Spinal cord (tissue), 10 donors: ENCODE measurements at places on chromosomes 4 and X. TPM values are rescaled to one million over a fixed set of nuclear protein-coding genes. Genes with fewer than 3 reads are reported as not detected.
A peak's percentile ranks its signal among the peaks of the same experiment; 100 is the strongest.

The PKD2 gene
- total RNA-seq = 49.4 TPM

The TXK gene
- 0.72 TPM for total RNA-seq

The CCSER1 gene
- total RNA-seq = 66.1 TPM

The ADH1A gene
- total RNA-seq = not detected

The CYSLTR1 gene
- total RNA-seq = 20.2 TPM

The SLC6A8 gene
- total RNA-seq = 22.3 TPM

The CENPI gene
- 13.6 TPM for total RNA-seq

The ATOH1 gene
- total RNA-seq = 0.77 TPM

The PRRG1 gene
- total RNA-seq = 16.6 TPM

The AREG gene
- 0.22 TPM for total RNA-seq

DNA sequence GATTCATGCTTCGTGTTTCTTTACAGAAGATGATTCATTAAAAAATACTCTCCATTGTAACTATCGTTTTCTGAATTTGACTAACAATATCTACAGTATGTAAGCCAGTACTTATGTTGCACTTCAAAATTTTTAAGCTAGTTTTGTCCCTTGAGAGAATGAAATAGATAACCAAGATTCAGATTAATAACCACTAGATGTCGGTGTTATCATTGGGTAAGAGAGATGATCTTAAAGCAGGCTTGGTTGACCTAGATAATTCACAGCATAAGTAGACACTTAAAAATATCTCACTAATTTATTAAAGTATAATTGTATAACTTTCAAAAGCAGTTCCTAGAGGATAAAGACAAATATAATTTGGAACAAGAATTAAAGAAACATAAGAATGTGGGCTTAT, 430.9 kb downstream of the C4orf33 start:
- peak; percentile 42 for DNase-seq

DNA sequence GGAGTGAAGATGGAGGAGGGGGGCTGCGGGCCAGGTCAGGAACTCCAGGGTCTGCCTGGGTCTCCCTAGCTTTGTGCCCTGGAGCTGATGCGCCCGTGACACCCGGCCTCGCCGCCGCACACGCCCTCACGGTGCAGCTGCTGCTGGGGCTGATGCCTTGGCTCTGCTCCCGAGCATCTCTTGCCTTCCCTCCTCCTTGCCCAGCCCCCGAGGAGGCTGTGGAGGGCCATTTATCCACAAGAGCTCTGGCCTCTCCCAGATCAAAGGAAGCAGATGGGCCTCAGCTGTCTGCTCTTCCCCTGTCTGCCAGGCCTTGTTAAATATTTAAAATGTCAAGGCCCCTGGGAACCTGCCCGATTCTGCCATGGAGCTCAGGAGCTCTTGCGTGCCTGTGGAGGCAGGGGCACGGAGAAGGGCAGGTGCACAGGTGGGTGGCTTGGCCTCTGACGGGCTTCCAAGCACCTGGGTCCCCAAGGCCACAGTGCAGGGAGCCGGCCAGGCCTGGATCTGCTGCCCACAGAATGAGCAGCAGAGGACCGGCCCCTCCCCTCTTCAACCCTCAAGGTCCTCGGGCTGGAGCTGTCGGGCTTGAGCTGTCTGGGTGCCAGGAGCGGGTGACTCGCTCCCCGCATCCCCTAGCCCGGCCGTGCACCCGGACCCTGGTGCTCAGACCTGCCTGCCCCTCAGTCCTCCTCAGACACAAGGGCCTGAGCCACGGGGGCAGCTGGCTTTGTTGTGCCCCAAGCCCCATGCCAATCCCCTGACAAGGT, 20.3 kb downstream of the ATP2B3 start:
- no peak for DNase-seq

GRCh38 chr4:71498625-71499024, 159.8 kb downstream of the SLC4A4 start:
- no peak for DNase-seq

DNA sequence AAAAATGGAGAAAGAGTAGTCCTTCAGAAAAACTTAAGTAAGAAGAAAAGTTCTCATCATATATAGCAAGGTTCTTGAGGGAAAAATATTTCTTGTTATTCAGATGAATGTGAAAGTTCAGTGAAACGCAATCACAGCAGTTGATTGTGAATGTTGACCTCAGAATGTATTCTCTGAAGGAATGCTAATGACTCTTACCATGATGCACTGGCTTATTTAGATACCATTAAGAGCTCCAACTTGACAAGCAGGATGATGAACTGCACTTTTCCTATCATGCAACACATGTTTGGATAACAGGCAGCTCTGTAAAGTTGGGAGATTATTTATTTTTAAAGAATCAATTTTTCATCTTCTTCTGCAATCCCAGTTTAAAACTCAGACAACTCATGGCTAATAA, 115.5 kb upstream of the MYOZ2 start:
- DNase-seq = no peak

GRCh38 chrX:47358387-47359065, 11.9 kb upstream of the ZNF157 start:
- no peak for DNase-seq

GRCh38 chrX:108348525-108348924, 89.7 kb downstream of the COL4A6 start:
- no peak for DNase-seq

DNA sequence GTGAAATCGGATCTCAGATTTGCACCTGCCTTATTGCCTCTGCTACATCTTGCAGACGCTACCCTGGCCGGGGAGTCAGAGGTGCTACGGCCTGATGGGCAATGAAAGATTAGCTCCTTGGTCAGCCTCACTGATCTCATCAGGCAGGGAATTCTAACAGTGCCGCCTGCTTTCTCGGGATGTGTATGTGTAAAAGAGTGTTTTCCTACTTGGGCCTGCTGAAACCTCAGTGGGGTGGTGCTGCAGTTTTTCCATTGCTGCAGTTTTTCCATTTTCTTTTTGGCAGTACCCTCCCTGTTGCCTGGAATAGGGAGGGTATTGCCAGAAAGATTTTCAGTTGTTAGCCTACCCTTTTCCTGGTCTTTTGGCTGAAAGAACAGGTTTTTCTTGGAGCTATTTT, 117.5 kb downstream of the CDKL5 start:
- no peak for DNase-seq

DNA sequence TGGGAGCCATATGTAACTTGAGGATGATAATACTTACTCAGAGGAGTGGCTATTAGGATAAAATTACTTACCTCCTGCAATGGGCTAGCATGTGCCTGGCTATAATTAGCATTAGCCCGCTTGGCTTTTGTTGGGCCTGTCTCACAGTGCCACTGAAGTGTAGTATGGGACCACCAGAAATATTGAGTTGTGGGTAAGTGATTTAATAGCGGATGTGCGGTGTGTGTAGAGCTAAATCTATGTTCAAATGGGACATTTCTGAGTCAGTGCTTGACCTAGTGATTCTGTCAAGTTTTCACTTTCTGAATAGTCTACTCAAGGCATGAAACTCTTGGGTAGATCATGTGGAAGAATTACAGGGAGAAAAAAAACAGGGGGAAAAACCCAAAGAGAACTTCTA, 3.5 kb upstream of the CLNK start:
- DNase-seq = no peak

DNA sequence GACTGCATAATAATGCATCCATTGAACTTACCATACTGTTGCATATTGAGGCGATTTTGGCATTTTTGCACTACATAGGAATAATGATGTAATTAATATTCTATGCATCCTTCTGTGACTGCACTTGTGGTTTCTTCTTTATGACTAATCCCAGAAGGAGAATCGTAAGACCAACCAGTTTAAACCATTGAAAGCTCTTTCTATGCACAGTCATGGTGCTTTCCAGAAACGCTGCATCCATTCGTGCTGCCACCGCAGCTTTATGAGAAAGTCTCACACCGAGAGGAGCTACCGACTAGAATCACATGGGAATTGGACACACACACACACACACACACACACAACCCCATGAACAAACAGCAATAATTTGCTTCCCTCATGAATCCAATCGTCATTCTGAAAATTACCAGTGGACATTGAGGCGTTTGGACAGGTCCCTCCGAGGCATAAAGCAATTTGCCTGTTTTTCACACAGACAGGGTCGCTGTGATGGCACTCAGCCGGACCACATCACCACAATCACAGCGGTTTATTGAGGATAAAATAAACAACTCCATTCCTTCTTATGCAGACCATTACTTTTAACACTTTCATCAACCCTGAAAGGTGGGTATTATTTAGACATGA, 64.2 kb downstream of the PACRGL start:
- no peak for DNase-seq

- DNase-seq = no peak
Measured at GRCh38 chr4:7236847-7237246, 44.5 kb downstream of the SORCS2 start.

- no peak for DNase-seq
Measured at GRCh38 chr4:11338956-11339782, 89.5 kb downstream of the HS3ST1 start.
